ENCODE measurements at places on chromosomes 2 and 18.

DNA sequence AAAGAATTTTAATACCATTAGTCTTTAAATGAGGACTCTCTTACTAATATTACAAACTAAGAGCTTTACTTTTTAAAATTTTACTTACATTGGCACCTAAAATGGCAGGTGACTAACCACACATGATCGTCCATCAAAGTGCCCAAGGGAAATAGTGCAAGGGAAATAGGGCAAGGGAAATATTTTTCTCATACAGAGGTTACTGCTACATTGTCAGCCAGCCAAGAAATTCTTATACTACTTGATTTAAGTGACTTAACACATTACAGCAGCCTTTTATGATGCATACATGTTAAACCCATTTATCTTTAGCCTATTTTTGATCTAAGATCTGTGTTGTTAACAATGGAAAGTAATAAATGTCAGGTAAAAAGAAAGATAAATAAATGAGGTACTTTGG is 587.2 kb upstream of the PKDCC start:
- no peak for DNase-seq

- no peak for DNase-seq
Measured at GRCh38 chr2:56666777-56667176, 483.0 kb downstream of the CCDC85A start.

- no peak for DNase-seq
Measured at GRCh38 chr2:127674241-127675209, 805 bp downstream of the LIMS2 start.

DNA sequence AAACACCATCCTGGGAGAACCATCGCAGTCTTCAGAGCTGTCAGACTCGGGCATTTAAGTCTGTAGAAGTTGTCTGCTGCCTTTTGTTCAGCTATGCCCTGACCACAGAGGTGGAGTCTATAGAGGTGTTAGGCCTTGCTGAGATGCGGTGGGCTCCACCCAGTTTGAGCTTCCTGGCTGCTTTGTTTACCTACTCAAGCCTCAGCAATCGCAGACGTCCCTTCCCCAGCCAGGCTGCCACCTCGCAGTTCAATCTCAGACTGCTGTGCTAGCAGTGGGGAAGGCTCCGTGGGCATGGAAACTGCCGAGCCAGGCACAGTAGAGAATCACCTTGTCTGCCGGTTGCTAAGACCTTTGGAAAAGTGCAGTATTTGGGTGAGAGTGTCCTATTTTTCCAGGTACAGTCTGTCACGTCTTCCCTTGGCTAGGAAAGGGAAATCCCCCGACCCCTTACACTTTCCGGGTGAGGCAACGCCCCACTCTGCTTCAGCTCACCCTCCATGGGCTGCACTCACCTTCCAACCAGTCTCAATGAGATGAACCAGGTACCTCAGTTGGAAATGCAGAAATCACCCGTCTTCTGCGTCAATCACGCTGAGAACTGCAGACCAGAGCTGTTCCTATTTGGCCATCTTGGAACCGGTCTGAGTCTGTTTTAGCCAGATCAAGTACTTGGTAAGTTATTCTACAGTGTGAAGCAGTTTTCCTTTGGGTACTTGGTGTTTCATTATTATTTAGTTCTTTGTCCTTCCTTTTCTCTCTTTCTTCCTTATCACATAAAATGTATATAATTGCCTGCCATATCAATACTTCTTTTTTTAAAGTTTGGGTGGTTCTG is 71.5 kb downstream of the CDC42EP3 start:
- no peak for DNase-seq

DNA sequence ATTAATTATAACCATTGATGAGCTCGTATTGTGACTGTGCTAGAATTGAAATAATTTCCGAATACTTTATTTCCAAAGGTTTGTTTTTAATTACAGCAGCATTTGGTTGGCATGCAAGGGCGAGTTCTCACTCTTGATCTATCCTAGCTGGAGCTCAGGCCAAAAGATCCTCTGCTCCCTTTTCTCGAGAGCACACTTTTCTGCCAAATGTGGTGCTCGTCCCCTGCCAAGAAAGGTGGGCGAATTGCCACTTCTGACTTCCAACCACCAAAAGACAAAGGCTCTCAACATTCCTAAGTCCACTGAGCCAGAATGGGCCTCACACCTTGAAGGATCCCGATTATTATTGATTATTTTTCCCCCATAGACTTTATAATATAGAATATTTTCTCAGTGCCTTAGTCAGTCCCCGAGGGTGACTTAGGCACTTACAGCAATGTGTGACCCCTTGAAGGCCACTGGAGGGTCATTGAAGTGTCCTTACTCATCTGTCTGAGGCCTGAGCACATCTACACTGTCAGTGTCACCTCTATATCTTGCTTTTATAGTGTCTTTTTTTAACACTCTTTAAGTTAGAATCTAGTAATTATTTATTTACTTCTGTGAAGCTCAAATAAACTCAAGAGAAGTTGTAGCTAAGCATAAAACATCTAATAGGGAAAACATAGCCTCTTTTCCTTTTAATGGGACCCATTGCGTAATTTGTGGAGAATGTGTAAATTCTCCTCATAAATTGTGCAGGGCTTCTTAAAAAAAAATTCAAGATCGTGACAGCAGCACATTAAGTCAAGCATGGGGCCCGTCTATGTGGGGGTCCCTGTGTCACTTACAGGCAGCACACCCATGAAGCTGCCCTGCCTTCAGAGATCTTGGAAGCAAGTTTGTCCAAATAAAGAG is 98.3 kb downstream of the MEIS1 start:
- no peak for DNase-seq

GRCh38 chr18:13871701-13872100 is 43.6 kb downstream of the MC2R start:
- no peak for DNase-seq

DNA sequence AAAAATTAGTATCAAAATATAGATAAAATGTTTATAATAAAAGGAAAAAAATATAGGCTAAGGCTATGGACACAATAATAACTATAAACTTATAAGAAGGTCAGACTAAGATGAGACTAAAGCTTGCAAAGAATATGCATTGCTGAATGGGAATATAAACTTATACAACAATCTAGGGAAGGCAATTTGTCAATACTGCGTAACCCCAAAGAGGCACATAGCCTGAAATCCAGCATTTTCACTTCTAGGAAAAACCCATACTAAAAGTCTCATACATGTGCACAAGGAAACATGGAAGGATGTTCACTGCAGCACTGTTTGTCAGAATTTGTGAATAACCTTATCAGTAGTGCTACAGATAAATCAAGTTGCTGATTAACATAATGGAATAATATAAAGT is 45.5 kb downstream of the FANCL start:
- DNase-seq, result no peak

GRCh38 chr2:131132729-131133128 is 27.6 kb downstream of the PLEKHB2 start:
- no peak for DNase-seq

DNA sequence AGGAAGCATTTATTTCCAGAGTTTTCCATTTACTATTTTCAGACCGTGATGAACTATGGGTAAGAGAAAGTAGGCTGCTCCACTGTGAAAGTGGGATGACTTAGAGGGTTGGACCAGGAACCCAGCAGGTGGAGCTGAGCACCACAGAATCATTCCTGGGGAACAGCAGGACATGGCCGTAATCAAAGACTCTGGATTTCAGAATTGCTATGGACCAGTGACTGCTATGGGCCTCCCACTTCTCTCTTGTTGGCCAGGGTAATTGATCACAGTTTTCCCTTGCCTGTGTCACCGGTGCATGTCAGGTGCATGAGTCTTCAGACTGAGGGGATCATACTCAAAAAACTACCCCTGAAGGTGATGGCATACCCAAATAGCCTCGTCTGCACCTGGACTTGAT is 90.6 kb upstream of the GPC1 start:
- DNase-seq, result no peak

GRCh38 chr2:134405611-134406081 is 151.8 kb downstream of the MGAT5 start:
- no peak for DNase-seq

DNA sequence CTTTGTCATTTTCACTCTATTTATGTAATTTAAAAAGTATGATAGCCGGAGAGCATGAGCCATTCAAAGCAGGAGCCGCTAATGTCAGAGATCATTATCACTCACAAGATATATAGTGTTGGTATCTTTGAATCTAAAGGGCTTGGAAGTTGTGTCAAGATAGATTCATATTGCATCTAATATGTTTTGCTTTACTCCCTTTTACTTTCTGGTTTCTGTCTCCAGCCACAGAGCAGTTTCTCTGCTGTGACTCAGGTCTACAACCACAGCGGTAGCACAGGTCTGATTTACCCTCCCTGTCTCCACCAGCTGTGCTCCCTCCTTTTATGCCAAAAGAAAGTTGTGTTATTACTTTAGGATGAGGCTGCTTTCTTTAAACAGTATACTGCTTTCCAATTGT is 424.0 kb downstream of the ARHGAP15 start:
- DNase-seq, result peak; percentile 6

- no peak for DNase-seq
Measured at GRCh38 chr2:240142859-240143258, 2.4 kb upstream of the OTOS start.

DNA sequence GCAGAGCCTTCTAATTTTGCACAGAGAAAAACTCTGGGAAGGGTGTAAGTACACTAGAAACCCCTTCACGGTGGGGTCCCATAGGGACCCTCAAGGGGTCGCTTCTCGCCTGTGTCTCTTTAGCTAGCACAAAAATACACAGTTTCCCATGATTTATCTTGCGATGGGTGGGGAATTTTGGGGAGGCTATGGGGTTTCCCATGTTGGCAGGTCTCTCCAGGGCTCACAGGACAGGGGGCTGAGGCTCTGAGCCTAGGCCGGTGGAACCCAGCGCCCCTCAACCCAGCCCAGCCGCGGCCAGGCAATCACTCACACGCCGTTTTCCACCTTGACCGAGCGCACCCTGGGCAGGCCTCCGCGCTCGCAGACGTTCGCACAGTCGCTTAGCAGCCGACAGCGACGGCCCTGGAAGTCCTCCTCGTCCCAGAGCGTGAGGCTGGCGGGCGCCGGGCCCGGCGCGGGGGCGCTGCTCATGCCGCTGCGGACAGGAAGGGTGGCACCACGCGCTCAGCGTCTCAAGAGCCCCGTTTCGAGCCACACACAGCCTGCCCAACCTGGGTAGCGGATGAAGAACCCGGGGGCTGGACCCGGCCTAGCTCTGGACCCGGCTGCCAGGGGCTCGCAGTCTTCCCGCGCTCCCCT is 398 bp downstream of the CRYBA2 start:
- no peak for DNase-seq

- no peak for DNase-seq
Measured at GRCh38 chr18:9726936-9727335, 18.8 kb downstream of the RAB31 start.

GRCh38 chr2:43685357-43685756 is 9.1 kb upstream of the C1GALT1C1L start:
- DNase-seq, result no peak

GRCh38 chr2:42457011-42457410 is 36.8 kb downstream of the KCNG3 start:
- DNase-seq, result no peak

- DNase-seq, result no peak
Measured at GRCh38 chr2:12321886-12322285, 394.9 kb upstream of the TRIB2 start.

DNA sequence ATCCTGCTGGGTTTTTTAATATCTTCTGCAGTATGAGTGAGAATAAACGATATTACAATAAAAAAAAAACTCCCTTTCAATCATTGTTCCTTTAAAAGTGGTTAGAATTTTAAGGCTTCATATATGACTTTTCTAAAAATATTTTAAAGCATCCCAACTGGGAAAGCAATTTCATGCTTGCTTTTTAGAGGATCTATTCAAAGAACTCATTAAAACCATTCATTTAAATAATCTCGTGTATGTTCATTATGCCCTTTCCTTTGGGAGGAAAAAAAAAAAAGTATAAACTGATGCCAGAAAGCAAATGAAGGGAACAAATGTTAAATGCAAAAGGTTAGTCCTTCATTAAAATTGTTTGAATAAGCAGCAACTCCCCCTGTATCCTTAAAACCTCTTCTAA is 81.2 kb downstream of the XIRP2 start:
- DNase-seq, result no peak

- no peak for DNase-seq
Measured at GRCh38 chr2:135843671-135844070, 6.7 kb upstream of the LCT start.

DNA sequence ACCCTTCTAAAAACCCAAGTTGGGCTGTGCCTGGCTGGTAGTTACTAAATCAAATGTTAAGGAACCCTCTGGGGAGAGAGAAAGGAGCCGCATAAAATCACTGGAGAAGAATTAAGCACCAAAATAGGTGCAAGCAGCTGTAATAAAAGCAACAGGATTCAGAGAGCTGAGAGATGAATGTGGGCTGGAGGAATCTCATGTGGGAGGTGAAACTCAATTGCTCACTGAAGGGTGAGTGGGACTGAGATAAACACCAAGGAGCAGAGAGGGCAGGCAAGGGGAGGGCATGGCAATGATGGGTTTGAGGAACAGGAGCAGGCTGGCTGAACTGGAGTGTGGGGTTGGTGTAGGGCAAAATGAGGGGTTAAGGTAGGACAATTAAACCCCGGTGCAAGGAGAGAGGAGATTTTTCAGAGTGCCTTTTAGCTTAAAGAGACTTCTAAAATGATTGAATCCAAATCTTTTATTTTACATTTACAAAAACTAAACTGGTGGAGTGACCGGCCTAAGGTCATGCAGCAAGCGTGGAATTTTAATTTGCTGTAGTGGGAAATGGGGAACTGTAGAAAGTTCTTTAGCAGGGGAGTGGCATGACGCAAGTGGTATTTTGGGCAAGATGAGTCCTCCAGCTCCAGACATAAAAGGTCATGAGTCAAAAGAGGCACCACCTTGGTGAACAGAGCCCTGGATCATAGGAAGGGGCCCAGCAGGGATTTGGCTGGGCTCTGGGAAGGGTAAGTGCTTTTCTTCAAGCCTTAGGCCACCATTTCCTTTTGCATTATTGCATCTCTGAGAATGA is 10.5 kb downstream of the PLB1 start:
- no peak for DNase-seq

DNA sequence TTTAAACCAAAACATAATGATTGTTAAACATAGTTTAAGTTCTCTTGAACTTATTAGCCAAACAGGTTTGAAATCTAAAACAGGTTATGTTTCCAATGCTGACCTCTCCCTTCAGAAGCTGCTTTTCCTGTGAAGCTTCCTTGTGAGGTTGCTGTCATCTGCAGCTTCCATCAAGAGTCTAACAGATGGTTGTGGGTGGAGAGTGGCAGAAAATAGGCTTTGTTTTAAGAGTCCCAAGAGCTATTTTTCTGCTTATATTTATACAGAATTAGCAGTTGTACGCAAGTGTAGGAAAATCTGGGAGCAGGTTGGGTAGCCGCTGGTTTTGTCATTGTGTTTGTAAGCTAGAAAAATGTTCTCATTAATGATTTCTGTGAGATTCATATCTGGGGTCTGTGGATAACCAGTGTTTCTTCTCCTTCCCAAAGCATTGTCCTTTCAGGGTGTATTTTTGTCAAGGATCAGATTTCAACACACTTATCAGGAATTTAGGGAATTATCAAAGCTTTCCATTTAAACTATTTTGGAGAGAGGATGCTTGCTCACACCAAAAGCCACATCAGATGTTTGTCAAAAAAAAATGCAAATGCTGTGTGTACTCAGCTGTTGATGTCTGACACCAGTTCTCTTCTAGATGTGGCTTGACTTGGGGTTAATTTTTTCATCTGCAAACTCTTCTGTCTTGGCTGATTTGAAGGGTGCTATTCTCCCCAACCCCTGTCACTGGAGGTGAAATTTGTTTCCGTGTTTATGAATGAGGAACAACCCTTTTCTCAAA is 78.1 kb upstream of the KIF5C start:
- DNase-seq, result no peak
